ENCODE measurements at places on chromosomes 2 and 18.

- peak; percentile 56 for DNase-seq
Observed at GRCh38 chr2:80073134-80073561, 231.4 kb downstream of the LRRTM1 start.

DNA sequence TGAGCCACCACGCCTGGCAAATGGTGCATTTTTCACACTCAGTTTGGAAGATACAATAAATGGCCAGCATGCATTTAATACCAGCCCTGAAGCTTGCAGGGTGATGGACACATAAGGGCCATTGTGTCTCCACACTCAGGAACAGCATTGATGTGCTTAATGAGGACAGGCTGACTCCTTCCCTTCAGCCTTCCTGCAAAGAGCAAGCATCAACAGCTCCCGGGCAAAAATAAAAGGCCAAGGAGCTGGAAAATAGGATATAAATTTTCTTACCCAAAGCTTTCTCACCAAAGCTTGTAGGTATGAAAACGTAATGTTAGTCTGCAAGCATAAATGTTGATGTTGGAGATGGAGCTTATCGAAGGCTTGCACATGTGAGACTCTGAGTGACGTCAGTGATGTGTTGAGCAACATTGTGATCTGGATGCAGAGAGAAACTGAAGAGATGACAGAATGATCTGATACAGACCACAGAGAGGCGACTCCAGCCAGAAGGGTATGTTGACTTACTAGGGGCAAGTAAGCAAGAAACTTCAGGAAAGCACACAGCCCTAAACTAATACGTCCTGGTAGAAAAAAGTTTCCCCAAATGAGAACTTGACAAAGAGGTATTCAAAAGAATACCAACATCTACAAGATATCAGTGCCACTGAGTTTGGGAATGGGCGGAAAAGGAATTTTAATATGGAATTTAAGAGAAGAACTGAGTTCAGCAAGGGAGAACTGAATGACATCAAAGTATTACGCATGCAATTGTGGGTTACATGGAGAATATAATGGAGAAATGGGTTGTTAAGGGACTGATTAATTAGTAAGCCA lies 256.5 kb downstream of the TGIF1 start:
- DNase-seq = no peak

DNA sequence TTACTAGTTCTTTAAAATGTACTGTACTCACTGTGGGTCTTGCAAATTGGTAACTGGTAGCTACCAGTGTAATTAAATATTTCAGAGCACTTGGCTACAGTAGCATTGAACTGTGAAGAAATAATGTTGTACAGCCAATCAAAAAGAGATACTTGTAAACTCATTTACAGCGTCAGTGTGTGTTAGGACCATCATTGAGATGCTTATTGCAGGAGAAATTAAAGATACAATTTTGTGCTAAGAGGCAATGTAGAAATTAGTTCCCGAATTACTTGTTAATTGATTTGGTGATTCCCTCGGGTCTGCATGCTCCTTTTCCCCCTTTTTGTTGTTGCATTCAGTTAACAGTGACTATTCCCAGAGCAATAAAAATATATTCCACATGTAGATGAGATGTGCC lies 330.5 kb downstream of the AGAP1 start:
- DNase-seq = no peak

GRCh38 chr2:50863218-50863617 lies 168.7 kb downstream of the NRXN1 start:
- DNase-seq = no peak

- no peak for DNase-seq
Observed at GRCh38 chr2:15661295-15661569, 69.6 kb downstream of the DDX1 start.

DNA sequence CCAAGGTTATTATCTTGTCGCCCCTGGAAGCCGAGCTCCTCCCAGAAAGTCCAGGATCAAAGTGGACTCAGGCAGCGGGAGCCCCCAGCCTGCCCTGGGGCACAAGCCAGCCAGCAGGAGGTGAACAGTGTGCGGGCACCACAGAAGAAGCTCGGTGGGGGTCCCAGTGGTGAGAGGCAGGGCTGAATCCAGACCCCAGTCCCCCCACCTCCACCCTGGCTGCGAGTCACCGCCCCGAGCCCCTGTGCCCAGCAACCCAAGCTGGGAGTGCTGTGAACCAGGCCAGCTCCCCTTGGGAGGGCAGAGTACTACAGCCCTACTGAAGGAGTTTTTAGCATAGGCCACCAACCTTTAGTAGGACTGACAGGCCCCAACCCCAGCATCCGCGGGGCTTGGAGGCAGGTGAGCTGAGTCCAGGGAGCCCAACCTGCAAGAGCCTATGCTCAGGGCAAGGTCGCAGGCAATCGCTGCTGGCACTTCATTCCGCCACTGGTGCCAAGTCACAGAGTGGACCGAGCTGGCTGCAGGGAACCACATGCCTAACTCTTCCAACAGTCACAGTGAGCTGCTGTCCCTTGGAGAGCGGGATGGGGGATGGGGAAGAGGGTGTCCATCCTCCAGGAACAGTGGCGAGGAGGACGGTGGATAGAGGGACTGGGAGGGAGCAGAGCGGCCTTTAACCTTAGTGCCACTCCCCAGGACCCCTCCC lies 3.0 kb downstream of the PIEZO2 start:
- DNase-seq = no peak

GRCh38 chr2:230097841-230098240 lies 29.1 kb upstream of the SLC16A14 start:
- DNase-seq = no peak

DNA sequence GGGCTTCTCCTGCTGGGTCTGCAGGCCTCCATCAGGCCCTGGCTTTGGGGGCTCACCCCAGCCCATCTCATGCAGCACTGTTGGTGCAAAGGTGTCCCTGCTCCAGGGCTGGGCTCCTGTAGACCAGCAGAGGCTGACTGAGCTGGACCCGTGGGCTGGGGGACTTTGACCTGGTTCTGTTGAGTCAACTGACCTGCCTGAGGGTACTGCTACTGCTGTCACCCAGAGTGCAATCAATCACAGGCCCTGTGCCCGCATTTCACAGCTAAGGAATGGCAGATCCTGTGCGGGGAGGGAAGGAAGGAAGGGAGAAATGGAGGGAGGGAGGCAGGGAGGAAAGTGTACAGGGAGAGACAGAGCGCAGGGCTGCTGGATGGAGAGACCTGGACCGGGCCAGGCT lies 136.8 kb downstream of the TPO start:
- no peak for DNase-seq

GRCh38 chr18:7950380-7951136 lies 383.4 kb downstream of the PTPRM start:
- DNase-seq = no peak

- DNase-seq = peak; percentile 10
Observed at GRCh38 chr18:3816610-3817363, 366.8 kb downstream of the TGIF1 start.

- DNase-seq = no peak
Observed at GRCh38 chr2:46451131-46451711, 28.1 kb upstream of the TMEM247 start.

DNA sequence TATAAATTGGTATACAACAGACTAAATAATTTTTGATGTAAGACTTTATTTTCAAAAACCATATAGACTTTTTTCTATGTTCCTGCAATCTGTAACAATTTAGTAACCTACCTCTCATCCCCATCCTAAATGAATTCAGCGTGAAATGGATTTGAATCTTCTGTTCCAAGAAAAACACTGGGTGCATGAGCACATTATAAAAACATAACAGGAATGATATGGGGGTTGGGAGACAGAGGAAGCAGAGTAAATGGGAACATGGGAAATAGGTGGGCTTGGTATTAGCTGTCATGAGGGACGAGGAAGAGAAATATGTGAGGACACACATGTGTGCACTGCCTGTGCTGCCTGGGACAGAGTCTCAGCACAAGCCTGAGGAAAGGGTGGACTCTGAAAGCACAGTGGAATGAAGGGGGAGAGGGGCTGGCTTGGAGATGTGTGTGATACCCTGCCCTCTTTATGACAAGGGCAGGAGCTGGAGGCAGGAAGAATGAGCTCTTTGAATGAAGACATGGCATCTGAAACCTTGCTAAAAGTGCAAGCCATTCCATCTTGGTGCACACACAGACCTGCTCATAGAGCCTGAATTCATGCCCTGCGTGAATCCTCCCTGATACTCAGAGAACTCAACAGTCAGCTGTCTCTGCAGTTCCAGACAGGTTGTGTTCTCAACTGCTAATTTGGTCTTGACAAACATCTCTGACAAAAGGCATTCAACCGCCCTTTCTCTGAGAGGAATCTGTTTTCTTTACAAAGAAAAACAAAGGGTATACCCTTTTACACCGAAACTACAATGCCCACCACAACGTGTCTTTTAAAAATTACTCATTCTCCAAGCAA lies 66.6 kb downstream of the EPB41L3 start:
- no peak for DNase-seq

DNA sequence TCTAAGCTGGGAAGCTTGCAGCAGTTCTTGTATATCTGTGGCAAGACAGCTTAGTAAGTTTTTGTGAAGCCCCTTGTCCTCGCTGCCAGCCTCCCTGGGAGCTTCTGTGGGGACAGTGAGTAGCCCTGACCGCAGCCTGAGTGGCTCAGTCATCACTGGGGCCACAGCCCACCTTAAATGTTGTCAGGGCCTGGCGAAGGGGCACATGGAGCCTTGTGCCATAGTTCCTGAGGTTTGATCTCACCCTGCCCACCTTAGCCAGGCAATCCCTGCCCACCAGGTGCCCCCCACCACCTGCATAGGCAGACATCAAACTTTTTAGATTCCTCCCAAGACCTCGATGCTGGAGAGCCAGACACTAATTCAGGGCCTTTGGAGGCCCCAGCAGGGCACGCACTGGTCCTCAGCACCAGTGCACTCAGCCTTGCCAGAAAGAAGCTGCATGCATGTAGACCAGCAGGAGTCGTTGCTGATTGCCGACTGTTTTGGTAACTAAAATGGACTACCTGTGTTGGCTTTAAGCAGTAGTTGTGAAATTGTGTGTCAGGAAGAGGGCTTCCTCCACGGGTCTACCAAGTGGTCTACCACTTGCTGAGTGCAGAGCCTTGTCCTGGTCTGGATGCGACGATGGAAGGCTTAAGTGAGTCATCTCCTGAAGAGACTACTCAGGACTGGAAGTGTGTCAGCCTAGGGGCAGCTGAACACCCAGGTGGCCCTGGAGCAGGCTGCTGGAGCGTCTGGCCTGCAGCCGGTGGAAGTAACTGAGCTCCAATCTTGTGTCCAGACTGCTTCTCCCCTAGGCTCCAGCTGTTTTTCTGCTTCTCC lies 233.1 kb downstream of the SEPTIN10 start:
- peak; percentile 58 for DNase-seq

Measured in kidney capillary endothelial cell (primary cell).